GM23248 (cell line): ENCODE measurements at places on chromosomes 2 and 18. TPM values are rescaled to one million over a fixed set of nuclear protein-coding genes. Genes with fewer than 3 reads are reported as not detected.
A peak's percentile ranks its signal among the peaks of the same experiment; 100 is the strongest.

- DNase-seq, result no peak
These were observed 20.2 kb downstream of the DAW1 start for GRCh38 chr2:227891673-227892072.

DNA sequence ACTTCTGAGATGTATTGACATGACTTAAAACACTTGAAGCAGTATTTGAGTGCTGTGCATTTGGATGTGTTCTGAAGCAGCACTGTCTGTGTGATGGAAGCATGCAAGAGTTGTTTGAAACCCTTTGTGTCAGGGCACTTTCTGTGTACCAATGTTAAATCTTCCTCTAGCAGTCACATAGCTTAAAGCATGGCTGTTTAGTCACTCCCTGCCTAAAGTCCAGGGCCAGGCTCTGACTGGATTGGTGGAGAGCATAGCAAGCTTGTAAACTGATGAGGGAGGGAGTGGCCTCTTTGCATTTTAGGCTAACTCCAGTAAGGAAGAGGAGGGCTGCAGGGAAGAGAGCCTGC lies 73.5 kb downstream of the MYO1B start:
- peak; percentile 79 for DNase-seq

- DNase-seq, result peak; percentile 56
These were observed 33.1 kb upstream of the HDAC4 start for GRCh38 chr2:239433777-239434403.

GRCh38 chr2:145044491-145044890 lies 524.6 kb upstream of the ZEB2 start:
- peak; percentile 40 for DNase-seq

GRCh38 chr18:75533950-75534349 lies 106.4 kb upstream of the SMIM21 start:
- DNase-seq, result peak; percentile 58

GRCh38 chr2:39631718-39632117 lies 34.0 kb upstream of the TMEM178A start:
- DNase-seq, result peak; percentile 94

Gene STPG4
- total RNA-seq, result not detected in 2 replicates

DNA sequence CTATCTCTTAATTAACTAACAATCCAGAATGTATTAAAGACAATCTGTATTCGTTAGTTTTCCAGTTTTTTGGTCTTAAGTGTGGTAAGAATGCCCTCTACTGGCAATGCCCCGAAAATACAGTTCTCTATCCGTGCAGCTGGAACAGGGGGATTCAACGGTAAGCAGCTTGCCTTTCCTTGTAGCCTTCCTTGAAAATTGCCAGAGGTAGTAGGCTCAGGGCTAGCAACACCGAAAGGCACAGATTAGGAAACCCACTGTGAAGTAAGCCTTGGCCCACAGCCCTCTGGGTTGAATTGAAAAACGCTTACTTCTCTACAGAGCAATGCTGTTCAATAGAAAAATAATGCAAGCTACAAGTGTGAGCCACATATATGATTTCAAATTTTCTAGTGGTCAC lies 17.1 kb upstream of the VPS4B start:
- peak; percentile 74 for DNase-seq

Gene MYOM1
- 0.65 TPM in 1 of 2 replicates, not detected in the other for total RNA-seq

Gene RAB12
- 61.6 and 73.8 TPM in 2 replicates for total RNA-seq
